ENCODE measurements at places on chromosomes 1 and 21.

- no peak for DNase-seq
Measured at GRCh38 chr1:54249819-54250435, 50.0 kb downstream of the MRPL37 start.

DNA sequence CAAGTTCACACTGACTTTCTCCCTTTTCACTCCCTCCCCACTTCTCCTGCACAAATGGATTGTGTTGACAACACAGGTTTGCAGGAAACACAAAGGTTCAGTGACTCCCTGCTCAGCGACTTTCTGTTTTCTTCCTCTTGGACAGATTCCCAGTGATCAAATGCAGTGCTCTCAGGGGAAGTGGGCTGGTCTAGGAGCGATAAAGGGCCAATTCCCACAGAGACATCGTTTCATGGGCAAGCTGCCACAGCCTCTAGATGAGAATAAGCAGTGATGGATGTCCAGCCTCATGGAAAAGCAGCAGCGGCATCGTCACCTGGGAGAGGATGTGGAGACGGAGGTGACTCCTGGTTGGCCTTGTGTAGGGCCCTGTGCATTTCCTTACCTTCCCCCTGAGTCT lies 30.6 kb downstream of the FYB2 start:
- no peak for DNase-seq

DNA sequence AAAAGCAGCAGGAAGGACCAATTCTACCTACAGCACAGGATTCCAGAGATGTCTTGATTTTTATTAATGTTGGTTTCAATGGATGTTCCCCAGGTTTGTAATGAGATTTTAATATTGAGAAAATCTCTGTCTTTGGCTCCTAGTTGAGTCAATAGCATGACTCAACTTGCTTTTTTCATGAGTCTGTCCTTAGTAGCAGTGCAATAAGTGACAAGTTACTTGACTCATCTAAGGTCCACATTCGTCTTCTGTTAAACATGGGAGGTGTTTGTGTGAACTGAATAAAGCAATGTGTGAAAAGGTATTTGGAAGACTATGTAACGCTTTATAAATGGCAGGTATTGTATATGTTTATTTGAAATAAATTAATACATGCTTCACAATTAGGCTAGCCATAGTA lies 645.0 kb upstream of the PTBP2 start:
- no peak for DNase-seq

DNA sequence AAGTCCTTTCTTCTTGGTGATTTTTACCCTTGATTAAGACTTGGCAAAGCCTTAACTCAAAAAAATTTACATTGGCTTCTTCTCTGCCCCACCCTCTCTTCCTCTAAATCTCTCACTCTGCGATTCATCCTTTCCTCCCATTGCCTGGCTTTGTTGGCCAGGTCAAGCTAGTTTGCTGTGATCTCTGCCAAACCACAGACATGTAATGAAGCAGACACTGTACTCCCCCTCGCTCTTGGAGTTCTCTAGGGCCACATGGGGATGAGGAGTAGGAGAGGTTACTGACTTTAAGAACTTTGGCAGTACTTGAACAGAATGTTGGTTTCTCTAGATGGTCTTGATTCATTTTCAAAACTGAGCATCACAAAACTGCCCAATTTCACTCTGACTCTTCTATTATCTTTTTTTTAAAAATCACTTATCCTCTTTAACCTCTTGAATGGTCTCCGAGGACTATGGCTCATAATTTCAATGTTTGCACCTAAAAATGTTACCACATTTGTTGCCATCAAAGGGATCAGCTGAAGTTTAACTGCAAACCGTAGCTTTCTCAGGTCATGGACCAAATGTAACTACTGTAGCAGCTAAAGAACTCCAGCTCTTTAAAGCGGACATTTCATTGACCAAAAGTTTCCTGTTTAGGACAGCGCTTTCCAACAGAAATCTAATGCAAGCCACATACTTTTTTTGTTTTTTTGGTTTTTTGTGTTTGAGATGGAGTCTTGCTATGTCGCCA lies 62.7 kb upstream of the IPO9 start:
- DNase-seq, result no peak

- no peak for DNase-seq
Measured at GRCh38 chr1:228870041-228870713, 134.9 kb downstream of the RHOU start.

DNA sequence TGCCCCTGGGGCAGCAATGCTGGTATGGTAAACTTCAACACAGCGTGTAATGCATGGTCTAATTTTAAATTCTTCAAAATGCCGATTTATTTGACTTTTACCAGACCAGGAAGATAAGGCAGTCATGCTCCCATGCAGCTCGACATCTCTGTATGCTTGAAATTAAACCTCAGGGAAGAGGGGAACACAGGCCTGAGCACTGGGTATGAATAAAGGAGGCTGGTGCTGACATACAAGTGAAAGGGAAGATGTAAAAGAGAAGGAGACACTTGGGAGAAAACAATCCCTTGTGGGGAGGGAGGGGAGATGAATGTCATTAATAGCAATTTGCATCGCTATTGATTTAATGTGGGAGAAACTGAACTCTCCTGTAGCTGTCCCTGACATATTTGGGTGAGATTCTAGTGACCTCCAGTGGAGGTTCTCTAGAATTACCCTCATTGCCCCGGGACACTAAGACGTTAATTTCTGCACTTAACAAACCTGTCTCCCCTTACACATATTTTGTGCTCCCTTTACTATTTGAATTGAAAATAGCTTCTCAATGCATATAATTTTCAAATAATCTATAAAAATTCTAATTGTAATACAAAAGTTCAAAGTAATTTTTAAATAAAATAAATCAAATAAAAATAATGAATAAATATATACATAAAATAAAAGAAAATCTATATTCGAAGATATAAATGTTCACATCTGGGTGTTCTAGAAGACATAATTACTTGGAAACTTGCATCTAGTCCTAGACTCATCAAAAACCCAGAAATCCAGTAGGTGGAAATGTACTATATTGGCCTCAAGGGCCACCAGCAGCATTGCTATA lies 283.1 kb downstream of the LMX1A start:
- DNase-seq, result no peak

DNA sequence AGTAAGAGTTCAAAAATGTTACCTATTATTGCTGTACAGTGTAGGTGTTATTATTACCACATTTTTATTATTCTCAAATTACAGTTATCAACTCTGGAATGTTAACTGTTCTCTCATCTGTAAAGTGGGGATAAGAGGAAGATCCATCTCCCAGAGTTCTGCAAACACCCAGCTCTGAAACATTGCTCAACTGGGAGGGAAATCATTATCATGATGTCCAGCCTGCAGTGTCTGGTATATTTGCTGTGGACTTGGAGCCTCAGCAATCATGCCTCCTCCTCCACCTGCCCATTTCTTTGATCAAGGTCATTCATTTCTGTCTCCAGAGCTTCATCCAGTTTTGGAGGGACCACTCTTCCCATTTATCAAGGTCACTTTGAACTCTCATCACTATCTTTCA lies 39.4 kb downstream of the C8A start:
- DNase-seq, result no peak

Data from progenitor cell of endocrine pancreas (in vitro differentiated cells).